ENCODE measurements at places on chromosomes 12 and 14.

GRCh38 chr12:77232045-77232444, 166.7 kb upstream of the E2F7 start:
- no peak for DNase-seq

DNA sequence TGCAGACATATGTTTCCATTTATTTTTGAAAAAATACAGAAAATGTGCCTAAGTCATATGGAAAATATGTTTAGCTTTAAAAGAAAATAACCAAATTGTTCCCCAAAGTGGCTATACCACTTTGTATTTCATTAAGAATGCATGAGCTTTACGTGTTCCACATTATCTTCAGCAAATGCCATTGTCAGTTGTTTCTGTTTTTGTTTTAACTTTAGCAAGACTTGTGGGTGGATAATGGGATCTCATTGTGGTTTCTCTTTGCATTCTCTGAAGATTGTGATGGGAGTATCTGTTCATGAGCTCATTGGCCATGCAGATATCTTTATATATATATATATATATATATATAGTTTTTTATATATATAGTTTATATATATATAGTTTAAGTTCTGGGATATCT, 181.5 kb downstream of the CCER1 start:
- DNase-seq: no peak

GRCh38 chr12:32548691-32549281, 130.3 kb upstream of the DNM1L start:
- no peak for DNase-seq

DNA sequence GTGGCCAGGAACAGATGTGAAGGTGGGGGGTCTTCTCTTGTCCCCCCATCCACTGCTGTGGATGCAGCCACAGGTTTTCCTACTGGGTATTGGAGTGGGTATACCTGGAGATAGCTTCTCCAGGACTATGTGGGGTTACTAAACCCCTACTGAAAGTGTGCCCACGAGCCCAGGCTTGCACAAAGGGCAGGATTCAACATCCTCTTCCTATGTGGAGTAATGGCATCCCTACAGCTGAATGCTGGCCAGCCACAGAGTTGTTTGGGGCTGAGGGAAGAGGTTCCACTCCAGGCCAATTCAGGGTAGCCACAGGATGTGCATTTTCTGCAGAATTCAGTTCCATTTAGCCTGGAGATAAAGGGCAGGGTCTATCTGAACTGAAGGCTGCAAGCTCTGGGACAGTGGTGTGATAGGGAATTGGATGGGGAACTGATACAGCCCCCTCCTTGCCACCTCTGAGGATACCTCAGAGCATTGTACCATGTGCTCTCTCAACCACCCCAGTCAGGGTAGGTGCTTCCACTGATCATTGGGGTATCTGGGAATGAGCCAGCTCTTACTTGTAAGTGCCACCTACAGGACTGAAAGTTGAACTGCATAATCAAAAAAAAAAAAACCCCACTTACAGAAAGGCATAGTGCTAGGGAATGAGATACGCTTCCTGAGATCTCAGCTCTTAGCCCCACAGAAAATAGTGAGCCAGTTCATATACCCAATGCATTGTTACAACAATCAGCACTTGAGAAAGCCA, 187.1 kb downstream of the KITLG start:
- DNase-seq: no peak

- peak; percentile 19 for DNase-seq
Measured at GRCh38 chr12:53750812-53751335, 905 bp downstream of the CISTR start.

DNA sequence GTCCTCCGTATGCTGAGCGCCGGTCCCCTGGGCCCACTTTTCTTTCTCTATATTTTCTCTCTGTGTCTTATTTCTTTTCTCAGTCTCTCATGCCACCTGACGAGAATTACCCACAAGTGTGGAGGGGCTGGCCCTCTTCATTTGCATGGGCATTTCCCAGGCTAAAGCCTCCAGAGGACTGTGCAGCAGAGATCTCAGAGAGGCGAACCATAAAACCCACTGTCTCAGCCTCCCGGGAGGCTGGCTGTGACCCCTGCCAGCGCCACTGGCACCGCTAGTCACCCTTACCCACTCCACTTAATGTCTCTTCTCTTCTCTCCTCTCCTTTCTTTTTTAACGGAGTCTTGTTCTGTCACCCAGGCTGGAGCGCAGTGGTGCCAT, 7.1 kb upstream of the SERPINA9 start:
- no peak for DNase-seq
